Chondrocyte (in vitro differentiated cells): ENCODE measurements at places on chromosomes 11 and 22. TPM values are rescaled to one million over a fixed set of nuclear protein-coding genes. Genes with fewer than 3 reads are reported as not detected.

DNA sequence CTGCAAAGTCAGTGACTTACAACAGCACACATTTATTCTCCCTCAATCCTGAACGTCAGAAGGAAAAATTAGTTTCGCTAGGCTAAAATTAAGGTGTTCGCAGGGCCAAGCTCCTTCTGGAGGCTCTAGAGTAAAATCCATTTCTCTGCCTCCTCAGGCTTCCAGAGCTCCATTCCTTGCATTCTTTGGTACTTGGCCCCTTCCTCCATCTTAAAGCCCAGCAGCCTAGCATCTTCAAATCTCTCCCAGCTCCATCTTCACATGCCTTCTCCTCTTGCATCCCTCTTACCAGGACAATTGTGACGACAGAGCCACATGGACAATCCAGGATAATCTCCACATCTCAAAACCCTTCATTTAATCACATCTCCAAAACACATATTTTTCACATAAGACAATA lies 165.0 kb downstream of the GRIA4 start:
- DNase-seq: no peak

DNA sequence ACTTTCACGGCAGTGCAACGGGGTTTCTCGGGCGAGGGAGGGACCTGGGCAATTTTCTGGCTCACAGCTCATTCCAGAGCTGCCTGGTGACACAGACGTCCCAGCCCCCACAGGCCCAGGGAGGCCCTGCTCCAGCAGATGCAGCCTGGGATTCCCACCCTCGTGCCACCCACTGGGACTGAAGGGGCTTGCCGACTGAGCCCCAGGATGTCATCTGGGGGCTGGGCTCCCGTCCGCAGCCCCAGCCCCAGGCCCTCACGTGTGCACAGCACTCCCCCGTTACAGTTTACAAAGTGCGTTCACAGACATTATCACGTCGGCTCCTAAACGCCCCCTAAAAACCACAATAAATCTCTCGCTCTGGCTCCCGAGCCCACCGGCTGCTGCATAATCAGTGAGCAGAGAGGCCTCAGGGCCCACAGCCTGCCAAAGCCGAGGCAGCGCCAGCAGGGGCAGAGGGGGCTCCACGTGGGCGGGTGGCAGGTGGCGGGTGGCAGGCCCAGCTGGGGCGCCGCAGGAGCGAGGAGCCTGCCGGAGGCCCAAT lies 76.9 kb upstream of the TCF20 start:
- DNase-seq: no peak

DNA sequence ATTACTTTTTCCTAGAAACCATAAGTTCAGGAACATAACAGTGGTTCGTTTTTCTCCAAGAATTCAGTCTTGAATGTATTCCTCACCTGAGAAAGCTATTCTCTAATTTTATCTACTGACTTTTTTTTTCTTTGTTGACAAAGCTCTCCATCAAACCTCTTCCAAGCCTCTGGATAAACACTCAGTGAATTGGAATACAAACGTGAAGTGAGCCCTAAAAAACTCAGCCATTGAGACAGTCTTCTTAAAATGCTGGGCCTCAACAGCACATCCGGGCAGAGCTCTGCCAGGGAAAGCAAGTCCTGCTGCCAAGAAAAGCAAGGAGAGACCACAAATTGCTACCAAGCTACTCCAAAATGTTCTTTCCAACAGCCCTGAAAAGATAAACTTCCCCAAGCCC lies 7.7 kb upstream of the SLC1A2 start:
- DNase-seq: no peak

The GRAP2 gene
- 0.24 TPM in 1 of 3 replicates, not detected in the others for total RNA-seq

The APOBEC3H gene
- not detected in 3 replicates for total RNA-seq
